ENCODE measurements at places on chromosomes 12 and 14.

- DNase-seq: no peak
These were observed 58.5 kb upstream of the PLXNC1 start for GRCh38 chr12:94089891-94090290.

DNA sequence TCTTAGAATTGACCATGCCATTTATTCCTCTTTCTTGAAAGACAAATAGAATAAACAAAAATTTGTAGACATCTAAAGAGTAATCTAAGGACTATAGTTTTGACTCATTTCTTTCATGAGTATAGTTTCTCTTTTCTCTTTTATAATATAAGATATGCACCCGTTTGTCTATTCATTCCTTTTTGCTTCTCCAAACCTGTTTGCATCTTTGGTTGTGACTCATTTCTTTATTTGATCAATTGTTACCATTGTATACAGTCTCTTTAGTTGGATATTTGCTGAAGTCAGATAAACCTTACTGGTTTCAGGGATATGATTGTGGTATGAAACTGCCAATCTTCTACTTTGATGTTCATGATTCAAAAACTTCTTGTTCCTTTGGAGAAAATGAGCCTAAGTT, 268.7 kb downstream of the FBXL14 start:
- no peak for DNase-seq

DNA sequence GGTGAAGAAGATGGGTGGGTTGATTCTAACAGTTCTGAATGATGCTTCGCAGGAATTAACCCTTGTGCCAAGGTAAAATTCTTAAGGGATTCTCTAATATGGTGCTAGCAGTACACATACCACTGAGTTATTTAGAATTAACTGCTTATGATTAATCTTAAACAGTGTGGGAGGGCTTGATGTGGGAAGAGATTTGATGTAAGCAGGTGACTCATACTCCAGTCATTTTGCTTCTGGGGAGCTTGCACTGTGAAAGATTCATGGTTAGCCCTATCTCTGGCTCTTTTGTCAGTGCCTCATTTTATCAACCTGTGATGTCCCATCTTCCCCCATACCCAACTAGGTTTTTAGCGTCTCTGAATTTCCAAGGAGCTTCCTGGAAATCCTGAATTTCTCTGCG, 83.8 kb downstream of the NRXN3 start:
- DNase-seq: no peak

- no peak for DNase-seq
These were observed 42.9 kb upstream of the TESC start for GRCh38 chr12:117142094-117142493.

GRCh38 chr12:103924761-103925641, 5.2 kb upstream of the HSP90B1 start:
- DNase-seq: no peak

DNA sequence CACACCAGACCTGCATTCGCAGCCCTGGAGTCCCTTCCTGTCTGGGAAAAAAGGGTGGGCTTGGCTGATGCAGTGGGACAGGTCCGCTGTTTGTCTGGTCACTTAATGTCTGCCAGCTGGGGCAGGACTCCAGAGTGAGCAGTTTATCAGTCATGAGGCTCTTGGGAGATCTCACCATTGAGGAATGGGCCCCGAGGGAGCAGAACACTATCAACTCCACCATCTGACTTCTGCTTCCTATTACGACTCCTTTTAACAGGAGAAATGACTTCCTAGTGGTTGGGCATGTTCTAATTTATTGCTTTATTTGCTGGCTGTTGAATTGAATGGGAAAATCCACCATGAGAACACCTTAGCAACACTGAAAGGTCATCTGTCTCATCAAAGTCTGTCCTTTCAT, 182.5 kb upstream of the RASSF8 start:
- DNase-seq: no peak

- no peak for DNase-seq
These were observed 141.5 kb upstream of the RFLNA start for GRCh38 chr12:124153392-124153791.

DNA sequence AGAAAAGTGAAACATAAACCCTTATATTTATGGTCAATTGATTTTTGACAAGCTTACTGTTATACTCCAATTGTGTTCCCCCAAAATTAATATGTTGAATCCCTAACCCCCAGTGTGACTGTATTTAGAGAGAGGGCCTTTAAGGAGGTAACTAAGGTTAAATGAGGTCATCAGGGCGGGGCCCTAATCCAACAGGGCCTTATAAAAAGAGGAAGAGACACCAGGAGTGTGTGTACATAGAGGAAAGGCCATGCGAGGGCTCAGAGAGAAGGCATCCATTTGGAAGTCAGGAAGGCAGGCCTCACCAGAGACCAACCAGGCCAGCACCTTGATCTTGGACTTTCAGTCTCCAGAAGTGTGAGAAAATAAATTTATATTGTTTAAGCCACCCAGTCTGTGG, 6.5 kb upstream of the VTI1B start:
- DNase-seq: no peak

- no peak for DNase-seq
These were observed 47.6 kb upstream of the PNMA1 start for GRCh38 chr14:73761618-73762355.

DNA sequence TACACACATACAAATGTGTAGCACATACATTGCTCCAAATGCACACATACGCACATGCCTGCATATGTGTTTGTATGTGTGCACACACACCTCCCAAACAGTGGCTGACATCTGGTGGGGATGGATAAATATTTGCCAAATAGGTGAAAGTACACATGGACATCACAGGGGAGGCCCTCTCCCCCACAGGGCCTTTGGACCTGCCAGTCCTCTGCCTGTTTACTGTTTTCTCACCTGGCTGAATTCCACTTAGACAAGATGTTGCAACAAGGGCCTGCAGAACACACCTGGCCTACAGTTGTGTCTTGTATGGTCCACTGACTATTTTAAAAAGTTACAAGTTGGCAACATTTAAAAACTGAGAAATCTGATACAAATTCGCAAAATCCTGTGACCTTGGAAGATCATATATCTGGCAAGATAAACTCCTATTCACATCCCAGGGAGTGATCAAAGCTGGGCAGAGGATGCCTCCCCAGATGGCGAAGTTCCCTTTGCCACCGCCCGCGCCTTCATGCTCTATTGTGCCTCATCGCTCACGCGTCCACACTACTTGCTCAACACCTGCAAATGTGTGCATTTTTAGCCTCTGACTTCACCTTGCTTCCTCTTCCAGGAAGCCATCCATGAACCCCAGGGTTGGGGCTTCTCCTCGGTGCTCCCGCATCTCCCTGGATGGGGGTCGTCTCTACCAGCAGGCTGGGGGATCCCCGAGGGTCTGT, 118.4 kb upstream of the FZD10 start:
- DNase-seq: no peak

DNA sequence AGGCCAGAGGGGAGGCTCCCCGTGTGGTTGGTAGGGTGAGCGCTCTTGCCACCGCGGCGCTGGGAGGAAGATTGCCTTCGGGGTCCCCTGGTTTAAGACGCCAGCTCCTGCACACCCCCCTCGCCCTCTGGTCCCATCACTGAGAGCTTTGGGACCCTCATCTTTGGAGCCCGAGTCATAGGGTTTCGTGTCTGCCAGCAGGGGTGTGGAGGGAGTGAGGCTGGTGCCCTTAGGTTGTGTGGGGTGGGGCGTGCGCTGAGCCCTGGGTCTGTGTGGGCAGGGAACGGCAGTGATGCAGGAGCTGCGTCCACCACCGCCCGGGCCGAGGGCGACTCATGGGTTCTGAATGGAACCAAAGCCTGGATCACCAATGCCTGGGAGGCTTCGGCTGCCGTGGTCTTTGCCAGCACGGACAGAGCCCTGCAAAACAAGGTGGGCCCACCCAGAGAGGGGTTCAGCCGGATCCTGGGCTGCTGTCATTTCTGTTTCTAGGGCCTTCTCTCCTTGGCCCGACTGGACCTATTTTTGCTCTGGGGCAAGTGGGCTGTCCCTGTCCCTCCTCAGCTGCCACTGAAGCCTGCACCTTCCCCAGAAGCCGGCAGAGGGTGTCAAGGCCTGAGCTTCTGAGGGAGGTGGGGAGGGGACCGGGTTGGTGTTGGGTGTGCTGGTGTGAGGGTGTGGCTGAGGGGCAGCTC, 12.1 kb downstream of the ACADS start:
- DNase-seq: no peak

DNA sequence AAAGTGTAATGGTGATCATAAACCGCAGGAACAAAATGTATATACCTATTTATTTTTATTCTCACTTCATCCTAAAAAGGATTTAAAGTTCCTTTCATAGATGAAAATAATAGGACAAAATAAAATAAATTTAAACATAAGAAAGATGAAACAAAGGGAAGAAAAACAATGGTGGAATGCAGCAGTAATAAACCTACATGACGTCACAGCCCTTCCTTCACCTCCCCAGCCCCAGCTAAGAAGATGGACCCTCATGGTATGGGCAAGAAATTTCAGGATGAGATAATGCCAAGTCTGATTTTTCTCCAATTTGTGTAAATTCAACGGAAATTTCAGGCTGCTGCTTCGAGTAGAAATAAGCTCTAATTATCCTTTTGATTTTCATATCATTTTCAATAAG, 381.0 kb downstream of the LRIG3 start:
- DNase-seq: no peak

DNA sequence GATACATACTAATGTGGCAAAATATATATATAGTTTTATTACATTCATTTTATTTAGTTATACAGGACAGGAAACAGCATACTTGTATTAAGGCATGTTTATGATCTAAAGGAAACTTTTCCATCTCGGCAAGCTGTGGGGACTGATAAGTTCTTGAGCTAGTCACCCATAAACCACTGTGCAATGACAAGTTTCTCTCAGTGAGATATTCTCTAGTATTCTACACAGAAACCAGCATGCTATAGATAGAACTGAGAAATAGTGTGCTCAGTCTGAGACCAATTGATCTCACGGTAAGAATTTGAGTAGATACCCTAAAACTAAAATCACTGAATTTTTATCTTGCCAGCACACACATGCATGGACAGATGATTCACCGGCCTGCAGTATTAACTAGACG, 717.6 kb upstream of the NOVA1 start:
- no peak for DNase-seq

DNA sequence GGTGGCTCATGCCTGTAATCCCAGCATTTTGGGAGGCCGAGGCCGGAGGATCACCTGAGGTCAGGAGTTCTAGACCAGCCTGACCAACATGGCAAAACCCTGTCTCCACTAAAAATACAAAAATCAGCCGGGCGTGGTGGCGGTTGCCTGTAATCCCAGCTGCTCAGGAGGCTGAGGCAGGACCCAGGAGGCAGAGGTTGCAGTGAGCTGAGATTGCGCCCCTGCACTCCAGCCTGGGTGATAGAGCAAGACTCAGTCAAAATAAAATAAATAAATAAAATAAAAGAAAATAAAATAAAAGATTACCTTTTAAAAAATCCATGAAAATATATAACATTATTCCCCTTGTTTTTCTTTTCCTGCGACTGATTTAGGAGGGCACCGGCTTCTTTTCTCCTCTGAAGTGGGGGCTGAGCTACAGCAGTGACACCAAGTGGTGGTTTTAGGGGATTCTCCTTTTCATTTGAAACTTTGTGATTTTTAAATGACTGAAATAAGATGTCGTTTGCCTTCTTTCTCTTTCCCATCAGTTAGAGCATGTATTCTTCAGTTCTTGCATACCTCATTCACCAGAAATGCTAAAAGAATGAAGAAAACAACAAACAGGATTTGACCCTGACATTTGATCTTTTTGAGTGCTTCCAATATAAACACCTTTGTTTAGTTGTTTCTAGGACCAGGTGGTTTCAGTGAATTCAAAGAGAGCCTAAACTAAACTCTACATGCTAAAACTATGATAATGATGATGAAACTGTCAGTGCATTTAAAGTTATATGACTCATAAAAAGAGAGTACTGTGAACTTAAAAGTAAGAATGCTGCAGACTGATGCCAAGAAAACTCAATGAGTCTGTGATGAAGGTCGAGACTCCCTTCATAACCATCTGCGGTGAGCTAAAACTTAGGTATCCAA, 22.6 kb upstream of the PKP2 start:
- DNase-seq: peak; percentile 23

GRCh38 chr12:68509242-68509641, 101.5 kb upstream of the RAP1B start:
- DNase-seq: no peak

DNA sequence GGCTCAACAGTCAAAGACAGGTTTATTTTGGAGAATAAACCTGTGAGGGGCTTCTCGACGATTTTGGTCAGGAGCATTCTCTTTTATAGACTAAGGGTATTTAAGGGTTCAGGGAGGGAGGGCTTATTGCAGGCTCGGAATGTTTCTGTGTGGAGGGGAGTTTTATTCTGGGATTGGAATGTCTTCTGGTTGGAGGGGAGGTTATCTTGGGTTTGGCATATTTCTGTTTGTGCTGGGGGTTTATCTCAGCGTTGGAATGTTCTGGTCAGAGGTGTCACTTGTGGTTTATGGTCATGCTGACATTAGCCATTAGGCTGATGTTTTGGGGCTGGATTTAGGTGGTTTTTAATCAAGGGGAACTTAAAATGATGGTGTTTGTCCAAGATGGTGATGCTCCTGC, 103.9 kb downstream of the SUDS3 start:
- DNase-seq: no peak

DNA sequence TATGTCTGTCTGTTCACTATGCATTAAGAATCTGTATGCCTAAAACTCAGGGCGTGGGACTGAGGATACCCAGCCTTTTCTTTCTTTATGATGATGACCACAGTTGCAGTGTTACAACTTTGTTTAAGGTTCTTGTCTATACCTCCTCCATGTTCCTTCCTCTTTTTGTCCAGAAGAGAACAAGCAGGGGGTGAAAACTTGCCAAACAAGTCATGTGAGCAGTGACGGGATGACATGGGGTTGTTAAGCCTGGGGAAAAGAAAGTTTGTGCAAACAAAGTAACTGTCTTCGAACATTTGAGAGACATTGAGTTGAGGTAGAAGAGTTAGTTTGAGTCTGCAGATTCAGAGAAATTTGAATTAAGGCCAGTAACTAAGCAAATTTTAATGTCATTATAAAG, 505.5 kb downstream of the NPAS3 start:
- no peak for DNase-seq

DNA sequence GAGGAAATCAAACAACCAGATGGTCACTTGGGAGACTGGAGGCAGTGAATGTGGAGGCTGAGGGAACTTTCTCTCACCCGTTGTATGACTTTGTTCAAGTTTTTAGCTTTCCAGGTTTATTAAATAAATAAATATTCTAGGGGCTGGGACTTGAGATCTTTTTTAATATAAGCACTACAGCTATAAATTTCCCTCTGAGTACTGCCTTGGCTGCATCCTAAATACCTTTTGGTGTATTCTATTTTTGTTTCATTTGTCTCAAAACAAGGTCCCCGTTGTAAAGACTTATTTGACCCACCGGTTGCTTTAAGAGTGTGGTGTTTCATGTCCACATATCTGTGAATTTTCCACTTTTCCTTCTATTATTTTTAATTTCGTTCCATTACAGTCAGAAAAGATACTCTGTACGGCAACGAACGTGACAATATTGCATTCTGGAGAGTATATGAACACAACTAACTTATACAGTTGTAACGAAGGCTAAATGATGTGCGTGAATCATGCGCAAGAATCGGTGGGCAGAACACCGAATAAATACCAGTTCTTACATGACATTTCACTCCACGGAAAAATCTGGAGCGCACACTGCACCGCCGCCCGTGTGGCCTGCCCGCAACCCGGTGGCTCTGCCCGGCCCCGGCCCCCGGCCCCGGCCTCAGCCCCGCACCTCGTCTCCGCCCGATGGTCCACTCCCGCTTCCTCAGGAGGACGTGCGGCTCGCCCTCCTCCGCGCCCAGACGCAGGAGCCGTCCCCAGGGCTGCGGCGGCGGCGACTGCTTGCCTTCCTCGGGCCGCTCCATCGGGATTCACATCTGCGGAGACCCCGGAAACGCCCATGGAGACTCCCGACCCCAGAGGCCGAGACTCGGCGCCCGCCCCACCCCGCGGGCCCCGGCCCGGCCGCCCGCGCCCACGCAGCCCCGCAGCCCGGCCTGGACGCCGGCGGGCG, 602 bp downstream of the CHFR start:
- DNase-seq: peak; percentile 46

GRCh38 chr12:111766608-111767361, at the start of gene ALDH2:
Gene ALDH2 (plus strand): TSS chr12:111766933. CDS start chr12:111766983, 50 bp downstream.
- peak; percentile 88 for DNase-seq

Data from right kidney (tissue), 9 donors.